Inflammatory macrophage treated with lipopolysaccharide for 4 hours (primary cell): ENCODE measurements at places on chromosomes 1 and 21.

- no peak for DNase-seq
Observed at GRCh38 chr21:16834791-16835190, 678.1 kb upstream of the CXADR start.

DNA sequence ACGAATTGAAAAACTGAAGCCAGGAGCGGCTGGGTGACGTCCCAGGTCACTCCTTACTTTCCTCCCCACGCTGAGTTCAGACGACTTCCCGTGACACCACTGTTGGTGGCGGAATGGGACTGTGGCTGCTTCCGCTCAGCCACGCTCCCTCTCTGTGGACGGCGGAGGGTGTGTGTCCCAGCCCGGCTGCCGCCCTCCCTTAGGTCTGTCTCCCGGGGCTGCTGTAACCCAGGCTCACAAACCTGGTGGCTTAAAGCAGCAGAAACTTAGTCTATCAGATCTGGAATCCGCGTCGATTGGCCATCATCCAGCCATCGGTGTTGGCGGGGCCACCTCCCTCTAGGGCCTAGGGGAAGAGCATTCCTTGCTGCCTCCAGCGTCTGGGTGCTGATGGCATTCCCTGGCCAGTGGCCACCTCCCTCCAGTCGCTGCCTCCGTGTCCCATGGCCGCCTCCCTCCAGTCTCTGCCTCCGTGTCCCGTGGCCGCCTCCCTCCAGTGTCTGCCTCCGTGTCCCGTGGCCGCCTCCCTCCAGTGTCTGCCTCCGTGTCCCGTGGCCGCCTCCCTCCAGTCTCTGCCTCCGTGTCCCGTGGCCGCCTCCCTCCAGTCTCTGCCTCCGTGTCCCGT lies 17.5 kb downstream of the TRPM2 start:
- DNase-seq, result no peak

GRCh38 chr1:34625521-34626015 lies 129.3 kb upstream of the GJB5 start:
- DNase-seq, result no peak

DNA sequence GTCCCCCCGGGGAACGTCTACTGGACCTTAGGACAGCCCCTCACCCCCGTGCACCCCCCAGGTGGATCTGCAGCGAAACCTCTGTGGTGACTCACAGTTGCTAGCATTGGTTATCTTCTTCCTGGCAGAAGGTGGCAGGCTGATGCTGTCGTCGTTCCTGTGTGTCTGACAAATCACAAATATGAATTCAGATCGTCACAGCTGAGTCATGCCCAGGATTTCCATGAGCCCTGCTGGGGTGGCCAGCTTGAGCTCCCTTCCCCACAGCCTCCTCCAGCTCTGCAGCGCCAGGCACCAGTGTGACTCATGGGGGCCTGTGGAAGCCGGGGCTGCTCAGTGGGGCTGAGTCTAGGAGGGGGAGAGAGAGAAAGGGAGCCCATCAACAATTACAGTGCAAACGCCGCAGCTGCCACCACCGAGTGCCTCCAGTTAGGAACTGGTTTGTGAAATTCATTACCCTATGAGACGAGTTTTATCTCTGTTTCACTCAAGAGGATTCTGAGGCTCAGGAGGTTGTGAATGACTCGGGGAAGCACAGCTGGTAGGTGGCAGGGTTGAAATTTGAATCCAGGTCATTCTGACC lies 197.9 kb downstream of the DYRK1A start:
- DNase-seq, result peak; percentile 86

DNA sequence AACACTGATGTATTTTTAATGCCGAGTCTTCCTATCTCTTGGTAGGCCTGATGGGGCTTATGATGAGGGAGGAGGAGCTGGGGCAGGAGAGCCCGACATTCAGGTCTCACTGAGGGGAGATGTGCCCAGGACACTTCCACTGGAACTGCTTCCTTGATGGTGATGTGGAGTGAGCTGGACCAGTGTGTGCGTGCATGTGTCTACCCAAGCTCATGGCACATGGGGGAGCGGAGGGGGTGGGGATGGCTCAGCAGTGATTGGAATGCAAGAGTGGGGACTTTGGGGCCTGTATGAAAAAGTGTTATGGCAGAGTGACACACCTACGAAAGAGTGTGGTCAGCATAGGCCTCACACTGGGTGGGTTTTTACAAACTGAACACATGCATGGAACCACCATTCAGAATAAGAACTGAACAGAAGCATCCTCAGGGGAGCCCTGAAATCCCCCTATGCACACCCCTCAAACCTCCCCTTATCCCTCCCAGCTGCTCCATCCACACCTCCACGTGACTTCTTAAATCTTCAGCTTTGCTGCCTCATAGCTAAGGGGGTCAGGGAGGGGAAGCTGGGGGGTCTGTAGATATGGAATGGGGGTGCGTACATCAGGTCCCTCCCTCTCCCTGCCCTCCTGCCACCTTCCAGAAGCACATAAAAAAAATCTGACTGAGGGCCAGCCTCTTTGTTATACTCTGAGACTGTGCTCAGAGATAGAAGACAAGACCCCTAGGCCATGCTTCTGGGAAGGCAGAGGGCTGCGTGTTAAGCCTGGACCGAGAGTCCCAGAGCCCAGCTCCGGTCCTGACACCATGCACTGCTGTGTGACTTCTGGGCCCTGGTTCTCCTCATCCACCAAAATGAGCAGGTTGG lies 11.6 kb downstream of the IL6R start:
- no peak for DNase-seq

DNA sequence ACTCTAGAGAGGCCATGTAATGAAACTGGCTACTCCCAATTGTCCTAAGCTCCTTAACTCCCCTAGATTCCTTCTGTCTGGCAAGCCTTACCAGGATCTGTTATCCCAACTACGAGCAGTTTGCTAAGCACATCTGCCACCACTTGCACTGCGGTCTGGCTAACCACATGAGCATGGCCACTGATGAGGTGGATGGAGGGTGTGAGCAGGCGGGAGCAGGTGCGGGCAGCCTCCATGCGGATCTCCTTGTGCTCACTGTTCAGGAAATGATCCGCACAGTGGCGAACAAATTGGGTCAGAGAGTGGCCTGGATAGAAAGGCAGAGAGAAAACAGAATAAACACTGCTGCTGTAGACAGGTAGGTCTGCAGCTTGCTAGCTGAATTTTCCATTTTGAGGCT lies 24.0 kb downstream of the MTOR start:
- DNase-seq, result no peak

- DNase-seq, result no peak
Observed at GRCh38 chr1:163170975-163171676, 31.6 kb downstream of the RGS5 start.

GRCh38 chr21:20698585-20698984 lies 299.6 kb upstream of the NCAM2 start:
- DNase-seq, result no peak

- DNase-seq, result no peak
Observed at GRCh38 chr1:110197905-110198629, 12.0 kb upstream of the KCNC4 start.

DNA sequence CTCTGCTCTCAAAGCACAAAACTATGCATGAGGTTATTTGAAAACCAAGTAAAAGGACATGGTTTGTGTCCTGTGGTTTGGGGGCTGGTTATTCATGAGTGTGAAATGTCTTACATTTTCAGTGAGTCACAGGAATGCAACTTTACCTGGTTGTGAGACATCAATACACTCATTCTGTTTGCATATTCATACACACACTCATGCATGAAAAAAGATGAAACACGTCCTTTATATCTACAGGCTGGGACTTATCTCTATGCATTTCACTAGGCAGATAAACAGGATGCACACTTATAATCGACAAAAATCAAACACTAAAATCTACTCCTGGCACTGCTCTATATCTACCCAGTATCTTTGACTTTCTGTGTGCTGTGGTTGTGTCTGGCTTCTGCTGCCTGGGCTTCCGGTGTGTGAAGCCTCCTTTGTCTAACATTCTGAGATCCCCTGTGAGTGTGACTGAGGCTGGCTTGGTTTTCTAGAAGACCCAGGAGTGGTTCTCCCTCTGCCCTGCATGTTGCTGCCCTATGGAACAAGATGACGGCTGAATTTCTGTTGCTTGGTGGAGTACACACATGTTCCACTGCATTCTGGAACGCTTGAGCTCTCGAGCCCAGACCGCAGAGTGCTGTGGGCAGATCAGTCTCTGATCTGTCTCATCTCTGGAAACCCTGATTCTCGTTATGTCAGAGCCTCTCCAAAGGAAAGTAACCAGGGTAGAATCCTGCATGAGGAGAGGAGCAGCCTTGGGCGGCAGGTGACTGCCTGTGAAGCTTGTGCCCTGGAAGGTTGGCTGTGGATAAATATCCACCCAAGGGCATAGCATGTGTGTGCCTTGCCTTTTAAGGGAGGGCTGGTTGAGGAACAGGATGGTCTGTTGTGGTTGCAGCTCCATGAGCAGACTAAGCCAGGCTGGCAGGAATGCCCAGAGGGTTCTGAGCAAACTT lies 19.7 kb upstream of the FASLG start:
- DNase-seq, result no peak

DNA sequence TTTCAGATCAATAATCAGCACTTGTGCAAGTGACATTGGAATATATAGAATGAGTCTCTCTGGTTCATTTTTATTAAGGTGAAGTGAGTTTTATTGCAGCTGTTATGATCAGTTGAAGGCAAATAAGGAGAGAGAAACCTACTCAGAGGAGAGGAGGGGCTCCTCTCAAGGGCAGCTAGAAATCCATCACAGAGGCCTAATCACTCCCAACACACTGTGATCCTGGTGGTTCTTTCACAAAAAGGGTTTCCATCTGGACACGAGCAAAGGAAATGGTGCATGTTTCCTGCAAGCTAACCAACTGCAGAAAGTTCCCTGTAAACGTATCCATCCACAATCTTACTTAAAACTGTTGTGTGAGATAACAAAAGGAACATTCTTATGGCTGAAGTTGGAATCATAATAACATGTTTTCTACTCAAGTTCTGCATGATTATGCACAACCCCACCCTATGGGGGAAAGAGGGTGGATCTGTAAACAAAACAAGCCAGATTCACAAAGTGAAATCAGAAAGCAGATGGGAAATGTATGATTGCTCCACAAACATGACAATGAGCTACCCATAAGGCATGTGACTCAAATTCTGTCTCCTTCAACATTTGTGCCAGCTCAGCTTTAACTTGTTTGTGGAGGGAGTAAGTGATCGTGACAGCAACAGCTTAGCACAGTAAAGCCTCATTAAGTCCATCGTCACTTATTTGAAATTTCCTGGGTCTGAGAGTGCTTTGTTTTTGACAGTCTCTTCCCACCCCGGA lies 141.2 kb upstream of the ST6GALNAC5 start:
- no peak for DNase-seq

DNA sequence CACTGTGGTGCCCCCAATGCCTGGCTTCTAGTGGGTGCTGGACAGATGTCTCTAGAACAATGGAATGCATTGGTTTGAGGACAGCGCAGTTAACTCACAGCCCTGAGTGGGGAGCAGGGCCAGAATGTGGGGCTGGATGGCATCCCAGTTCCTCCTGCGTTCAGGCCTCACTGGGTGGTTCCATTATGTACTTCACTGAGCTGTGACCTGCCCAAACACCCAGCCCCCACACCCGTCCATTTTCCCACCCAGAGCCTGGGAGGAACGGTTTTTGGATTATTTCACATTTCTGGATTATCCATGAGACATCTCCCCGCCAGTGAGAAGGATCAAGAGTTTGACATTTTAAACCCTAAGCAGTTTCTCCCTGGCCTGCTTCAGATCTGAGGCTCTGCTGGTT lies 55.3 kb upstream of the WASF2 start:
- DNase-seq, result no peak

DNA sequence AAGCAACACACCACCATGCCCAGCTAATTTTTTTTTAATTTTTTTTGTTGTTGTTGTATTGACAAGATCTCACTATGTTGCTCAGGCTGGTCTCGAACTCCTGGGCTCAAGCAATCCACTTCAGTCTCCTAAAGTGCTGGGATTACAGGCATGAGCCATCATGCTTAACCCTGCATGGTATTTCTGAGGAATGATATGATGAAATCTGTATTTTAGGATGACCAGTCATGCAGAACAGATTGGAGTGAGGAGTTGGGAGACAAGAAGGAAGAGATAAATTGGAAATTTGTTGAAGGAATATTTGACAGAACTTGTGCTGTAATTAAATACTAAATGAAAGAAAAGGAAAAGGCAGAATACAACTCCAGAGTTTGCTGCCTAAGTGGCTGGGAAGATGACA lies 4.7 kb upstream of the NDUFS5 start:
- DNase-seq, result no peak

- no peak for DNase-seq
Observed at GRCh38 chr21:34916446-34916845, 132.7 kb downstream of the RUNX1 start.

DNA sequence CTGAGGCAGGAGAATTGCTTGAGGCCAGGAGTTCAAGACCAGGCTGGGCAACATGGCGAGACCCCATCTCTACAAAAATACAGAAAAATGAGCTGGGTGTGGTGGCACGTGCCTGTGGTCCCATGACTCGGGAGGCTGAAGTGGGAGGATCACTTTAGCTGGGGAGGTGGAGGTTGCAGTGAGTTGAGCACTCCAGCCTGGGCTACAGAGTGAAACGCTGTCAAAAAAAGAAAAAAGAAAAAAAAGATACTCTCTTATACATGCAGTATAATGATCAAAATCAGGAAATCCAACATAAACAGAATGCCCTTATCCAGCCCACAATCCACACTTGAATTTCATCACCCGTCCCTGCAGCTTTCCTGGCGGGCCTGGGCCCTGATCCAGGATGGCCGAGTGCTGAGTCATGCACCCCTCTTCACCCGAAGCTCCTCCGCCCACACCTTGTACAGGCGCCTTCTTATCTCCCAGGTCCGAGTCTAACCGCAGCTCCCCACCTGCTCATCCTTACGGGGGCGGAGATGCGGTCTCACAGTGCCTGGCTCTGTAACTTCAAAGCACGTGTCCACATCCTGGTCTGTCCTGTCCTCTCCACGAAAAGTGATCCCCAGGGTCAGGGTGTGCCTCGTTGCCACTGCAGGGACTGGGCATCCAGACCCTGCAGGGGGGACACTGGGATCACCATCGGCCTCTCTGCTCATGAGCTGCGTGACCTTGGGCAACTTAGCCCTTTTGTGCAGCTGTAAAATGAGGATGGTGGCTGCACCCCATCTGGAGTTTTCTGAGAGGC lies 120.2 kb upstream of the SLC45A1 start:
- no peak for DNase-seq

GRCh38 chr1:78577257-78578100 lies 42.8 kb upstream of the IFI44L start:
- no peak for DNase-seq

- no peak for DNase-seq
Observed at GRCh38 chr1:226578946-226579578, 30.5 kb downstream of the STUM start.

DNA sequence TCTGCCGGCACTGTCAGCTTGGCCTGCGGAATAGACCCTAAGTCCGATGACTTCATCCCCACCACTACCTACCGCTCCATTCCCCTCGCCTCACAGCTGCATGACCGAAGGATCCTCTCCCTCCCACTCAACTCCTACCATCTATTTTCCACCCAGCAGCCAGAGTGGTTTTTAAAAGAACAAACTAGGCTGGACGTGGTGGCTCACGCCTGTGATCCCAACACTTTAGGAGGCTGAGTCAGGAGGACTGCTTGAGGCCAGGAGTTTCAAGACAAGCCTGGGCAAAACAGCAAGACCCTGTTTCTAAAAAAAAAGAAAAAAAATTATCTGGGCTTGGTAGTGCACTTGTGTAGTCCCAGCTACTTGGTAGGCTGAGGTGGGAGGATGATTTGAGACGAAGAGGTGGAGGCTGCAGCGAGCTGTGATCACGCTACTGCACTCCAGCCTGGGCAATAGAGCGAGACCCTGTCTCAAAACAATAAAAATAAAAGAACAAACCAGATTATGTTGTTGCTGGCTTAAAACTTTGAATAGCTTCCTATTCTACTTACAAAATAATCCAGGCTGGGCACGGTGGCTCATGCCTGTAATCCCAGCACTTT lies 59.0 kb downstream of the UBIAD1 start:
- no peak for DNase-seq

GRCh38 chr1:241411776-241412338 lies 54.9 kb upstream of the RGS7 start:
- no peak for DNase-seq
